ENCODE measurements at places on chromosomes 11 and 22.

GRCh38 chr22:16957781-16958180 lies 50.2 kb downstream of the GAB4 start:
- DNase-seq = no peak

DNA sequence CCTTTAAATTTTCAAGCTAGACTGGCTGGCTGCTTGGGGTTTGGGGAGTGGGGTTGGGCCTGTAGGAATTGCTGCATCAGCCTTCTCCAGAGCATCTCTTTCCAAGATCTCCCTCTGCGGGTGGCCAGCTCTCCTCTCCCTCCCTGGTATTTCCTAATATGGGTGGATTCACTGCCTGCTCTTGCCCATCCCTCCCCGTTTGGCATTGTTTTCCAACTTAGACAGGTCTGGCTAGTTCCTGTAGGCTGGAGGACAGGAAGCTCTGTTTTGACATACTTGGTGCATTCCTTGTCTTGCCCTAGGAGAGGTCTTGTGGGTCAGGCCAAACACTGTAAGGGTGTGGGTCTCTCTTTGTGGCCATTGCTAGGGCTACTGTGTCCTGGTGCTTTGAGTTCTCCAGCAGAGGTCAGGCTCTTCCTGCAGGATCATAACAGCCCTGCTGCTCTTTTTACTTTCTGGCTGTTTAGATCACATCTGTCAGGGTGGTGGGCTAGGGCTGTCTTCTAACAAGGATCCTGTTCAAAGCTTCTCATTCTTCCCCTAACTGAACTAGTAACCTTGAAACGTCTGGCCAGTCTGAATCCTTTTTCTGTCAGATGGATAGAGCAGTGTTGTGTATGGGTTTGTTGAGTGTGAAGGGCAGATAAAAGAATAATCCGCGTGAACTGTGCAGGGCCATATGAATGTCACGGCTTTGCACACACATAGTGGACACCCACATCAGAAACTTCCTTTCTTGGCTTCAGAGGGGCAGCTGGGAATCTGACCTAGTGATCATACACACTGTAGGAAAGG lies 18.3 kb upstream of the MICALL1 start:
- no peak for DNase-seq

- no peak for DNase-seq
These were observed 41.1 kb downstream of the RBFOX2 start for GRCh38 chr22:35987487-35987886.

DNA sequence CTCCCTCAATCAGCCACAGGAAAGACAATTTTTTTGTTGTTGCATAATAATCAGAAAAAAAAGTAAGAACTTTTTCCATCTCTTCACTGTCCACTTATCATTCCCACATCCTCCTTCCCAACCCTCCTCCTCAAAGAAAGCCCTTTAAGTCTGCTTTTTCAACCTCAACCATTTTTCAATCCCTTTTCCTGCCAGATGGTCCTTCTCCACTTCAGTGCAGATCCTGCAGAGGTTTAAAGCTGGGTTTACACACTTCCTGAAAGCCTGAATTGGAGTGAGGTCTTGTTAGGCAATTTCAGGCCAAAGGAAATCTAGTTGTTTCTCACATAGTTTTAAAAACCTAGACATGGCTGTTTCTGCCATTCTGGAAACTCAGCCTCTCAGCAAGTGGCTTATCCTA lies 78.3 kb downstream of the RPL27A start:
- DNase-seq = no peak

GRCh38 chr11:59418156-59418555 lies 8.1 kb downstream of the OR5A2 start:
- DNase-seq = no peak

- no peak for DNase-seq
These were observed 82.6 kb downstream of the MICAL3 start for GRCh38 chr22:17941471-17942406.

- DNase-seq = no peak
These were observed 113.1 kb upstream of the HSD17B12 start for GRCh38 chr11:43567396-43567975.

GRCh38 chr11:11301212-11301611 lies 51.8 kb downstream of the CSNK2A3 start:
- no peak for DNase-seq
